ENCODE measurements at places on chromosomes 4 and X. TPM values are rescaled to one million over a fixed set of nuclear protein-coding genes. Genes with fewer than 3 reads are reported as not detected.

- DNase-seq, result no peak
Observed at GRCh38 chrX:10685923-10686595, 65.7 kb upstream of the MID1 start.

GRCh38 chr4:169645627-169646026 lies 25.2 kb downstream of the CLCN3 start:
- DNase-seq, result no peak

GRCh38 chr4:10115797-10116568 lies 616 bp downstream of the WDR1 start:
- DNase-seq, result peak; percentile 54

GRCh38 chr4:184386271-184386781 lies 88.0 kb downstream of the IRF2 start:
- no peak for DNase-seq

DNA sequence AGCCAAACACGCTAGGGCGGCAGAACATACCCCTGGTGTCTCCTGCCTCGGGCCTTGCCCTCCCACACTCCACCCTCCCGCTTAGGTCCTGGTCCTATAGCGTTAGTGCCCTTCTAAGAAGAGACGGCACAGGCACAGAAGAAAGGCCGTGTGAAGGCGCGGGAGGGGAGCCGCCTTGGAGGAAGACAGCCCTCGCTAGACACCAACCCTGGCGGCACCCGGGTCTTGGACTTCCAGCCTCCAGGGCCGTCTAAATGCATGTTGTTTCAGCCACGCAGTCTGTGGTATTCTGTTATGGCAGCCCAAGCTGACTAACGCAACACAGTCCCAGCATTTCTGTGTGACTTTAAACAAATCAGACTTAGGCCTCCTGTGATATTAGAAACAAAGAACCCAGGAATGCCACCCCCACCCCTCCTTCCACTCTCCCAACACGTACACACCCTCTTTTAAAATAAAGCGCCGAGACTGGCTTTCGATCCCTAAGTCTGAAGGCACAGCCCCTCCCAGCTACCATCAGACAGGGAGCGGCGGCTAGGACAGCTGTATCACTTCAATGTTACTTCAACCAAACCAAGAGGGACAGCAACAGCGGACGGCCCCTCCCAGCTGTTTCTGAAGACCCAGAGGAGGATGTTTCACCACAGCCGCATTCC lies 128.0 kb downstream of the AFAP1 start:
- no peak for DNase-seq

- DNase-seq, result no peak
Observed at GRCh38 chr4:25811841-25812240, 50.9 kb downstream of the SEL1L3 start.

DNA sequence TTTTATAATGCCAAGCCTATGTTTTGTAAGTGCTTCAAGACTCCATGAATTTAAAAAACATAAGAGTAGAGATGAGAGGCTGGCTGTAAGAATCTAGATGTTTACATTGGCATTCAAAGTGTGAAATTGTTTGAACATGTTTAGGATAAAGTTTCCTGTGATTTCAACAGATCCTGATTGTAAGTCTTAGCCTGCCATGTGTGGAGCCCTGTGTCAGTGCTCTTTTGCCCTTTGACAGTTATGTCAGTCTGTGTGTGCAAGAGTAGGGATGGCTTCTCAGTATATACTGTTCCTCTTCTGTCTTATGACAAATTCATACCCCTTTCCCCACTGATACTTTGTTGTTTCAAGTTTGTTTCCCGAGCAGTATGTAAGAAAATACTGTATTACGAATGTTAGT lies 68.2 kb downstream of the USP9X start:
- DNase-seq, result no peak

GRCh38 chr4:8238036-8238511 lies 31.5 kb upstream of the HTRA3 start:
- DNase-seq, result no peak

DNA sequence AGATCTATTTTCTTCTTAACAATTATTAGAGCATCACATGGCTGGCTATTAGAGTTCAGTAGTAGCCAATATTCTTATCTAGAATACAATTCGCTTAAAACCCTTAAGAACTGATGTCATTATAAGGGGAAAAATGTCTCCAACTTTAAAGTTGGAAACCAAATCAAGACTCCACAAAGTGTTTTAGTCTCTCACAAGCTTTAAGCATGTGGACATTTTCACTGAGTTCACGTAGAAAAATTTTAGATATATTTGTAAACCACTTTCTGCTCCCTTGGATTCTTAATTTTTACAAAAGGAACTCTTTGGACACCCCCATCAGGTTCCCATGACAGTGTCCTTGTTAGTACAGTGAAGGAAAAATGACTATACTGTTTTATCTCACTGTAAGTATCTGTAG lies 123.9 kb upstream of the NAP1L5 start:
- DNase-seq, result no peak

TEX13D gene
- not detected for total RNA-seq

CT45A2 gene
- not detected for total RNA-seq

G6PD gene
- 7.6 TPM for total RNA-seq

Data from body of pancreas (tissue), 4 donors.